ENCODE measurements at places on chromosomes 16 and 17. TPM values are rescaled to one million over a fixed set of nuclear protein-coding genes. Genes with fewer than 3 reads are reported as not detected.

Gene SHISA6
- not detected for total RNA-seq

Gene PLCG2
- 13.6 TPM for total RNA-seq

Gene SPATA22
- not detected for total RNA-seq

Gene HID1
- total RNA-seq: 41.4 TPM

Gene P2RX5
- 0.37 TPM for total RNA-seq

Gene LRRC37B
- 19.0 TPM for total RNA-seq

Gene MLX
- total RNA-seq: 40.9 TPM

Gene SPN
- not detected for total RNA-seq

Gene KRT36
- not detected for total RNA-seq

Gene TBC1D3K
- total RNA-seq: not detected

Gene GPR179
- not detected for total RNA-seq

Gene FAM171A2
- total RNA-seq: 12.0 TPM

Measured in endothelial cell of umbilical vein (primary cell).